CD14-positive monocyte (primary cell): ENCODE measurements at places on chromosomes 5 and 9.

- DNase-seq, result no peak
Measured at GRCh38 chr9:19298436-19299000, 68.0 kb downstream of the DENND4C start.

DNA sequence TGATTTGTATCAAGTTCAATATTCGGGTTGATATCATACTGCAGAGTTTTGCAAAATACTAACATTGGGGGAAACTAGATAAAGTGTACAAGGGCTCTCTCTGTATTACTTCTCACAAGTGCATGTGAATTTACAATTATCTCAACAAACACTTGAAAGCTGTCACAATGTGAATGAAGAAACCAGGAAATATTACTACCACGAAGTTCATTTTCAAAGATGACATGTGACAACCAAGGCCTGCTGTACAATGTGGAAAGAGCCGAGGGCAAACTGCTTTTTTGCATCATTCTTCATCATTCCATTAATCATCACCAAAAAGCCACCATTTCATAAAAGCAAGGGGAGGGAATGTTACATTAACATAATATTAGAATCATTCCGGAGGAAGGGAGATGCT is 310.0 kb downstream of the GLIS3 start:
- no peak for DNase-seq

GRCh38 chr5:139862313-139862712 is 66.7 kb downstream of the PSD2 start:
- no peak for DNase-seq

GRCh38 chr5:34541067-34541466 is 115.1 kb upstream of the RAI14 start:
- no peak for DNase-seq

GRCh38 chr5:386432-387341 is 56.3 kb upstream of the EXOC3 start:
- DNase-seq, result no peak

- DNase-seq, result no peak
Measured at GRCh38 chr9:86252870-86253269, 6.6 kb downstream of the C9orf153 start.

DNA sequence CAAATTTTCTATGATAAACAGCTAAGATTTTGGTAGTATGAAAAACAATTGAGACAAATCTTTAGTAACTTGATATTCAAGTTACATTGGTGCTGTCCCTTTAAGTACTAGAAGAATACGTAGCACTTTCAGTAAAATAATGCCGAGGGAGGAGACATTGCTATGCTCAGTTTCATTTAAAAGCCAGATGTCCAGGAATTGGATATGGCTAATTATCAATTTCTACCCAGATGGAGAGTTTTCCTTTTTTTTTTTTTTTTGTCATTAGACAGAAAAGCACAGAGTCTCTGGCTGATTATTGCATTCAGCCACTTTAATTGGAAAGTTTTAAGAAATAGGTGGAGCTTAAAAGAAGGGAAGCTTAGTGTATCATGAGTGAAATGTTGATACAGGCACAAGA is 40.4 kb upstream of the APC start:
- DNase-seq, result no peak

DNA sequence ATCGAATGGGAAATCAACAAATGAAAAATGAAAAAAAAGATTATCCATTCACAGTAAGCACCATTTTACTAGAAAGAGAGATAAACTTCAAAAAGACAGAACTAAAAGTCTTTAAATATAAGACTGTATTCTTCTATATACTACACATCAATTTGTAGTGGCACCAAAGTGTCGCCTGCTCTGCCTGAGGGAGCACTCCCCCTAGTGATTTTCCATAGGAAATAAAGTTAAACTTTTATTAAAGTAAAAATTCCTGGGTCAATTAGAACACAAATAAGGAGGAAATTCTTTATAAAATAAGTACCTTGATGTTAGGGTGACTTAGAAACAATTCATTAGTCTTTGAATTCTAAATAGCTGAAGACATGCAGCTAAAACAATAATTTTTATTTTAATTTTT is 9.7 kb downstream of the RAD1 start:
- no peak for DNase-seq

DNA sequence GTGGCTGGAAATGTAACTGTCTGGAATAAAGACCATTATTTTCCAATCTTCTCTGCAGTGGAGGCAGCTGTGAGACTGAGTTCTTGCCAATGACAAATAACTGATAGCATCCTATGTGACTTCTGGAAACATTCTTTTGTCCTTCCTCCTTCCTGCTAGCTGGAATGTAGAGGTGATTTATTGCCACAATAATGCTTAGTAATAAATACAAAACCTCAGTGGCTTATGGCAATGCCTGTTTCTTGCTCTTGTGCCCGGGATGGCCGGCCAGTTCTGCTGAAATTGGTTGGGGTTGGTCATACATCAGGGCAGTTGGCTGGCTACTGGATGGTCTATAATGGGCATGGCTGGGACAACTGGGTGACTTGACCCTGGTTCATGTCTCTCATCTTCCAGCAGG is 12.2 kb upstream of the TEX48 start:
- DNase-seq, result no peak

DNA sequence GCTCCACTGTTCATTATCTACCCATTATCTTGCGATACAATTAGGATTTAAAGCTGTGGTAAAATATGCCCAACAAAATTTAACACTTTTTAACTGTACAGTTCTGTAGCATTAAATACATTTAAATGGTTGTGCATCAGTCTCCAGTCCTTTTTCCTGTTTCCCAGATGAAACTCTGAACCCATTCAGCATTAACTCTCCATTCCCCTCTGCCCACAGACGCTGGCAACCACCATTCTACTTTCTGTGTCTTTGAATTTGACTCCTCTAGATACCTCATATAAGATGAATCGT is 2.9 kb upstream of the TRIM7 start:
- no peak for DNase-seq

DNA sequence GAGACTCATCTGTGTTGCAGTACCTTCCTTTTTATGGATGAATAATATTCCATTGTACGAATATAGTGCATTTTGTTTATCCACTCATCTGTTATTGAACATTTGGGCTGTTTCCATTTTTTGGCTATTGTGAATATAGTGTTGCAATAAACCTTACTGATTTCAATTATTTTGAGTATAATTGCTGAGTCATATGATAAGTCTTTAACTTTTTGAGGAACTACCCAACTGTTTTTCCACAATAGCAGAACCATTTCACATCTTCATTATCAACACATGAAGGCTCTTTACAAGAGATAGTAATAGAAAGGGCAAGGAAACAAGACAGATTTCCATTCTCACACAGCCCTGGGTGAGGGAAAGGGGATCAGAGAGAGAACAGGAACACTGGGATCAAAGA is 329.2 kb downstream of the RAB3C start:
- DNase-seq, result peak; percentile 6

GRCh38 chr9:121447321-121447834 is 52.3 kb downstream of the GGTA1 start:
- no peak for DNase-seq

DNA sequence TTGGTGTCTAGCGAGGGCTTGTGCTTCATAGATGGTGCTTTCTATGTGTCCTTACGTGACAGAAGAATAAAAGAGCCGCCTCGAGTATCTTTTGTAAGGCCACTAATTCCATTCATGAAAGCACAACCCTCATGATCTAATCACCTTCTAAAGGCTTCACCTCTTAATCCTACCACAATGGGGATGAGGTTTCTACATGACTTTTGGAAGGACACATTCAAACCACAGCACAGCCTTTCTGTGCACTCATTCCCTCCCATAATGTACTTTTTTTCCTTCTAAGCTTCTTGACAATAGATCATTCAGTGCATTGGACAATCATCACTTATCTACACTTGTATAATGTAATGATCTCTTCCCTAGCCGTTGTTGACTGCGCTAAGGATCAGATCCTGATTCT is 774.8 kb downstream of the BRINP1 start:
- no peak for DNase-seq

DNA sequence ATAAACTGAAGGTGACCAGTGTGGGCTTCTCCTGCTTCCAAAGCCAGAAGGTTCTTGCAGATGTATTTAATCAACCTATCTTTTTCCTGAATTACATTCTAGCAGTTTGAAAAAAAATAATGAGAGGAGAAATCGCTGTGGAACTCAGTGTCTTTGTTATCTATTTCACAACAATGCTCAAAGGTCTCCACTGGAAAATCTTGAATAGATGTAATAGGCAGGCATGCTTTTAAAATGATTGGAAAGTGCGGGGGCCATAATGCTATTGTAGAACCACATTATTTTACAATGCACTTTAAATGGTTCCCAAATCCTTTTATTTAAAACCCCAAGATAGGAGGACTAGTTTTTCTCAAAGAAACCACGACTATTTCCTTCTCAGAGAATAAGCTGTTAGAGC is 23.3 kb downstream of the ENC1 start:
- no peak for DNase-seq

GRCh38 chr9:93194221-93194625 is 10.3 kb downstream of the WNK2 start:
- no peak for DNase-seq

DNA sequence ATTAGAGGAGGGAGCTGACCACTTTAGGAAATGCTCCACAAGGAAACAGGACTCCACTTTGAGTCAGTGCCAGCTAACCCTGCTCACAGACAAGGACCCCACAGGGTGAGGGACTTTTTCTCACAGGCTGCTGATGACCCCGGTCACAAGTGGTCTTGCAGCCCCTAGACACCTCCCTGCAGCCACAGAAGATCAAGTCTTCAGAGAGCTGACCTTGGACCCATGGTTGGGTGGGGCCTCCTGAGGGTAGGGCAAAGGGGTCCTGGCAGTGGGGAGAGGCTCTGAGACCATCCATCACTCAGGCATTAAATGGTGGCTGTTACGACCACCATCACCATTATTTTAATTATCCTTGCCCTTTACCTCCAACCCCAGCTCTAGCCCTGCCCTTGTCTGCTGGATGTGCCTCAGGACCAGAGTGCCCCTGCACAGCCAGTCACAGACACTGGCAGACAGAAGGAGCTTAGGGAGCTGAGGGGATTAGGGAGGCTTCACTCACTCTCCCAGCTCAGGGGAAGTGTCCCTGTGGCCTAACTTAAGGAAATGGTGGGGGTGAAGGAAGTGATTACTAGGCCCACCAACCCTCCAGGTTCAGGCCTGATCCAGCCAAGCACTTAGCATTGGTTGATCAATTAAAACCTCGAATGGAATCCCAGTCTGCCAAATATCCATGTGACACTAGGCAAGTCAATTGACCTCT is 1.6 kb downstream of the ACSL6 start:
- no peak for DNase-seq

- DNase-seq, result no peak
Measured at GRCh38 chr5:14922456-14922855, 50.9 kb upstream of the ANKH start.

DNA sequence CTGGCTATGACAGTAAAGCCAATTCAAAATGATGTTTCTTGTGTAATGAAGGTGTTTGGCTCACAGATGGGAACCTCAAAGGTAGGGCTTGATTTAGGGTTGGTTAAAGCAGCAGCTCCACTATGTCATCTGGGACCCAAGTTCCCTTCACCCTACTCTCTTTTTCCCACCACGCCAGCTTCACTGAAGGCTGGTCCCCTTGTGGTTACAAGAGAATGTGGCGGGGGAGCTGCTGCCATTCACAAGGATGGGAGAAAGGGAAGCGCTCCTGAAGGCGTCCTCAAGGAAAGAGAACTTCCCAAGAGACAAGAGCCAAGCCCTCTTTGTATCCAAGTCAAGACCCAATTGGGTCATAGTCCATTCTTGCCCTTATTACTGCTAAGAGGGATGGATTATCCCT is 72.7 kb downstream of the NTRK2 start:
- no peak for DNase-seq

DNA sequence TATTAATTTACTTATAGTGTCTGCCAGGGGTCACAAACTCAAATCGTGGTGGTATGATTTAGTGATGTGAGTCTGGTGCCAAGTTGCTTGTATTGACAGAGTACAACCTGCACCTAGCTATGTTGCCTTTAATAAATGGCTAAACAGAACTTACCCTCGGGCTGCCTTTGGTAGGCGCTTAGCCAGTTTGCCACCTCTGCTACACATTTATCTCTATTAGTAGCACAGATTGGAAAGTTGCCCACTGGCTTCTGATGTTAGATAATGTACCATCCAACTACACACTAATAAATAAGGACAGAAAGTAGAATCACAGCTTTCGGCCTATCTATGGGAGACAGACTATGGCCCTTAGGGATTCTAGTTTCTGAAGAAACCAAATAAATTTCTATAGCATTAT is 368.4 kb downstream of the MAN2A1 start:
- DNase-seq, result no peak

DNA sequence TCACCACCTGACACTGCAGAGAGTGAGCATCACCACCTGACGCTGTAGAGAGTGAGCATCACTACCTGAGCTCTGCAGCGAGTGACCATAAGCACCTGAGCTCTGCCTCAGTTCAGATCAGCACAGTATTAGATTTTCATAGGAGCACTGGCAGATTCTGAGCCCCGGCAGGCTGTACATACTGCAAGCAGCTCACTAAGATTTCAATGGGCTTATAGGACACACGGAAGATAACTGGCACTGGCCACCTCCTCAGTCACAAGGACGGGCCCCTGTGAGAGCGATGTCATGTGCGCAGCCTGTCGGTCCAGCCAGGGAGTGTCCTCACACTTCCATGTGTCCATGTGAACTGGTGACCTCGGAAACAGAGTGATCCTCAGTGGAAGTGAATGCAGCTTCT is 153.5 kb upstream of the IRX2 start:
- DNase-seq, result no peak

GRCh38 chr5:165296401-165297130 is 1791.1 kb downstream of the MAT2B start:
- DNase-seq, result no peak

DNA sequence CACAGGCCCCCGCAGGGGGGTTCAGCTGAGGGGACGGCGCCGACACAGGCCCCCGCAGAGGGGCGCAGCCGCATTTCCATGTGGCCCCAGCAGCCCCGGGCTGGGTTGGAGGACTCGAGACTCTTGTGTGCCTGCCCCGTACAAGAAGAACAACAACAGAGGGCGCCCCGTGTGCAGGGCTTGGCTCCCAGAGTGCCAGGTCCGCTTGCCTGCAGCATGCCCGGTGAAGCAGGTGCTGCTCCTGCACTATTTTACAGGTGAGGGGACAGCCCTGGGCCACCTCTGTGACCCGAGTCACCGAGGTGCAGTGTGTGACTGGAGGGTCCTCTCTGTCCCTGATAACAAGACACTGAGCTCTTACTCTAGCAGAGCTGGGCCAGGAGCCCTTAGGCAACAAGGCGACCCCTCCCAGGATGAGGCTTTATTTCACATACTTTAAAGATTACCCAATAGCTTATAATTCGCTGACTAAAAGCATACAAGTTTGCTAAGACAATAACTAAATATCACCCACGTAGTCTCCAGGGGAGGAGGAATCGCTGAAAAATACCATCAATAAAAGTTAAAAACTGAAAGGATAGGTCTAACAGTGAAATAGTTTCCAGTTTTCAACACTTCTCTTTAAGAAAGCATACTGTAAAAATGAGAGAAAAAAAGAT is 41.7 kb upstream of the SLC9A3 start:
- no peak for DNase-seq
